Pulmonary artery endothelial cell (primary cell): ENCODE measurements at places on chromosomes 1 and 21.

DNA sequence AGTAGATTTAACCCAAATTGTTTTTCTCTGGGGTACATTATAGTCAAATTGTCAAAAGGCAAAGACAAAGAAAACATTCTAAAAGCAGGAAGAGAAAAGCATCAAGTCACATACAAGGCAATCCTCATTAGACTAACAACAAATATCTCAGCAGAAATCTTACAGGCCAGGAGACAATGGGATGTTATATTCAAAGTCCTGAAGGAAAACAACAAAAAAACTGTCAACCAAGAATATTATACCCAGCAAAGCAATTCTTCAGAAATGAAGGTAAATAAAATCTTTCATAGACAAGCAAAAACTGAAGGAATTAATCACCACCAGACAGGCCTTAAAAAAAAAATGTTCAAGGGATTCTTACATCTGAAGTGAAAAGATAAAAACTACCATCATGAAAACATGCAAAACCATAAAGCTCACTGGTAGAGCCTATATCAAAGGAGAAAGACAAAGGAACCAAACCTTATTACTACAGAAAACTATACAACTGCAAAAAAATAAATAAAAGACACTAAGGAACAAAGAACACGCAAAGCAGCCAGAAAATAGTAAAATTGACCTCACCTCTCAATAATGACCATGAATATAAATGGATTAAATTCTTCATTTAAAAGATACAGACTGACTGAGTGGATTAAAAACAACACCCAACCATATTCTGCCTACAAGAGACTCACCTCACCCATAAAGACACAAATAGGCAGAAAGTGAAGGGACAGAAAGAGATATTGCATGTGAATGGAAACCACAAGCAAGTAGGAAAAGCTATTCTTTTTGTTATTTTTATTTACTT is 113.8 kb upstream of the ZC3H11B start:
- DNase-seq: no peak

- no peak for DNase-seq
Measured at GRCh38 chr1:195766709-195767108, 841.5 kb downstream of the KCNT2 start.

GRCh38 chr1:63435161-63435560 is 67.7 kb downstream of the ALG6 start:
- DNase-seq: no peak

DNA sequence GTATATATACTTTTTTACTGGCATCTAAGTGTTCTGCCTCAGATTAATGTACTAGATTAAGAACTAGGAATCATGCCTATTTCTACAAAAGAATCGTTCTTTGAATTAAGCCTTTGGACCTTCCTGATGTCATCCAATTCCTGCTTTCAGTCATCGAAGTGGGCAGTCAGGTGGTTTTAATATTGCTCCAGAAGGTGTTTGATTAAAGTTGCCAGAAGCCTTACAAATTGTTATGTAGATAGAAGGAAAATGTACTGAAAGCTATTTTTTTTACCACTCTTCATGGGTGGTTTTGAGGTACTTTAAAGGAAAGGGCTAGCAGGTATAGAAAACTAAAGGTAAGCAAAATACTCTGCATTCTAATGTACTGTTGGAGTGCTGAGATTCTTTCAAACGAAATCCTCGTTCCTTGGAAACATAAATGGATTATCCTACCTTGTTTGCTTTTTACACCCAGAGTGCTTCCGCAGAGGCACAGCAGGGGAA is 716 bp downstream of the CTBS start:
- no peak for DNase-seq

DNA sequence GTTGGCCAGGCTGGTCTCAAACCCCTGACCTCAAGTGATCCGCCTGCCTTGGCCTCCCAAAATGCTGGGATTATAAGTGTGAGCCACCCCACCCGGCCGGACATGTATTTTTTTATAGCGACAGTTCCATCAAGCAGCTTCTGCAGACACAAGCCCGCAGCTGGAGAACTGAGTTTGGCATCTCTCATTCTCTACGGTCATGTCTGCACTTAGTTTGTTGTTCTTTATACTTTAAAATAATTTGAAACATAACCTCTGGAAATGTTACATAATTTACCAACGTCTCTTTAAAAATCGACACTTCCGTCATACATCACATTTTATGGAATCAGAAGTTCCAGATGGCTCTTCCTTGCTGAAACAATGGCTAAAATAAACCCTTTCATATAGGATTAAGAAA is 183.6 kb downstream of the DYRK1A start:
- no peak for DNase-seq

DNA sequence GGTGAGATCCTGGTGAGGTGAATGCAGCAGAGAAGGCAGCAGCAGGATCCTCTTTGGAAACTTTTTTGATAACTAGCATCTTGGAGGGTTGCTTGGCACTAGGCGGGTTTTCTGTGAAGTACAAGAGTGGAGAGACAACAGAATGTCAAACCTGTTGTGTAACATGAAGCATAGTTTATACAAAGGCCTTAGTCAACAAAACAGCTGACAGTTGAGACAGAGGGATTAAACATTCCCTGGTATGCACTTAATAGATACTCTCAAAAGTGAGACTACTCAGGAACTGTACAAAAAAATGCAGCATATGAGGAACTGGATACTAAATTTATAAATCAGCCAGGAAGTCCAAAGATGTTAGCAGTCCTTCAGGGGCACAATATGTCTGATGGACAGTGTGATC is 16.4 kb upstream of the CCDC17 start:
- DNase-seq: no peak

DNA sequence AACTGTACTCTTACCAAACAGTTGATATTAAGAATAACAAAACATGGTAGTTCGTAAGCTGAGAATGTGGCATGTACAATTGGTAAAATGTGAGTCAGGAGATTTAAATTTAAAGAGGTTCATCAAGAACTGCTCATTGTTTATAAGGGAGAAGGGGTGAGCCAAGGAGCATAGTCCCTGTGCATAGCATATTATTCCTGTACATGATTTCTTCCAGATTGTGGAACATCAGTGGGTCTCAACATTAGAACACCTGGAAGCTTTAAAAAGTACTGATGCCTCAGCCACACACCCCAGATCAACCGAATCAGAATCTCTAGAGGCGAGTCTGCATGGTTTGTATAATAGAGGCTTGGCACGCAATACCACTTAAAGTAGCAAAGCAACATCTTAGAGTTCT is 56.1 kb downstream of the KCTD3 start:
- no peak for DNase-seq

- DNase-seq: no peak
Measured at GRCh38 chr1:119136401-119136800, 4.1 kb downstream of the WARS2 start.

- DNase-seq: no peak
Measured at GRCh38 chr1:187433598-187433997, 604.8 kb downstream of the PLA2G4A start.

GRCh38 chr1:51423073-51423821 is 92.9 kb upstream of the TTC39A start:
- DNase-seq: no peak

DNA sequence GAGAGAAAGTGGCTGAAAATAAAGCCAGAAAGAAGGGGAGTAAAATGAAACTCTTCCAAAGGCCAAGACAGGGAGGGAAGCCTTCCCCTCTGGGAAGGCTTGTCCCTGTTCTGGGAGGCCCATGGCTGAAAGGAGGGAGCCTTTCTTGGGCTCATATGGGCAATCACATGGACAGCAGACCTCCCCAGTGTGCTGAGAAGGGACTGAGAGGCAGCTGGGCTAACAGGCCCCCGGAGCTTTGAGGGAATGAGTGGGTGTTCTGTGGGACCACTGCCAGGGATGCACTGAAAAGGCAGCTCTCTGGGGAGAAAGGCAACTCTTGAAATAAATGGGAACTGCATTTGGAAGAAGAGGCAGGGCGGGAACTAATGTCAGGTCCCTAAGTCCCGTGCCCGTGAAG is 39.1 kb downstream of the KANK4 start:
- no peak for DNase-seq
